NCI-H774 (cell line): ENCODE measurements at places on chromosomes 1 and 21.

- DNase-seq: no peak
Observed at GRCh38 chr1:20076223-20076622, 6.2 kb downstream of the PLA2G5 start.

- DNase-seq: no peak
Observed at GRCh38 chr1:38256072-38256471, 209.5 kb upstream of the POU3F1 start.

GRCh38 chr1:102420034-102420433, 423.3 kb upstream of the OLFM3 start:
- DNase-seq: no peak

DNA sequence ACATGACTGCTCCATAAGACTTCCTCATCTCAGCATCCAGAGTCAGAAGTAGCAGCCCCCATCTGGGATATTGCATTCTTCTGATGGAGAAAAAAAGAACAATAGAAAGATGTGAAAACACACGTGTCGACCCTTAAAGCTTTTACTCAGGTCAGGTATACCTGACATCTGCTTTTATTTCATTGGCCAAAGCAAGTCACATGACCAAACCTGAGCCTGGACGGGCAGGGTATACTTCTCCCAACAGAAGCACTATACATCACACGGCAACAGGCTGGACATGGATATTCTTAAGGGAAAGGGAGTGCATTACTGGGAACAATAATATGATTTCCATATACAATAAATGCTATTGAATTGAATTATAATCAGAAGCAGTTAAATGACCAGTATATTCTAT, 243.3 kb downstream of the LMO4 start:
- DNase-seq: no peak

DNA sequence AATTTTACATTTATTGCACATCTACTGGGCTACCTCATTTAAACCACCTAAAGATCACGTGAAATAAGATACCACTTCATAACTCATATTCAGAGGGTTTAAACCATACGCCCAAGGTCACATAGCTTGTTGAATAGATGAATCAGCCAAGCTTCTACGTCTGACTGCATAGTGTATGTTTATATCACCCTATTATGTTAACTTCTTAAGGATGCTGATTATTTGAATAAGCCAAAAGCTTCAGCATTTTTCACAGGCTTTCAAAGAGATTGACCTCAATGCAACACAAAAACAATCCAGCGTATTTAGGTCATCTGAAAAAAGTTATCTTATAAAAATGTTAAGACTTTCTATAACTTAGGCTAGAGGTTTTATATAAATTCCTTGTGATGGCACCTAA, 373.8 kb downstream of the TGFB2 start:
- no peak for DNase-seq

DNA sequence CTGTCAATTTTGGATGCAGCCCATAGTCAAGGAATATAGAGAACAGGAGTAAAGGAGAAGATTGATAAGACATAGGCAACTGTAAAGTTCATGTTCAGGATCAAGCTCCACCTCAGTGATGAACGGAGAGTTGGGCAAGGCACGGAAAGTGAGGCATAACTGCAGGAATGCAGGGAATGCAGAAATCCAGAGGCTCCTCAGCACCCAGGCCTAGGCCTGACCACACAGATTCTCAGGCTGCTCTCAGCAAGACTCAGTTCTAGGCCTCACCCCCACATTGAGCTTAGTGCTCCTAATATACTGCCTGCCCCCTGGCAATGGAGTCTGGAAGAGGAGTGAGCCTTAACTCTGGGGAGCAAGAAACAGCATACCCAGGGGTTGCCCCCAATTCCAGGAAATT, 36.3 kb upstream of the S1PR1 start:
- no peak for DNase-seq

- no peak for DNase-seq
Observed at GRCh38 chr1:53689736-53690326, 49.1 kb downstream of the GLIS1 start.

GRCh38 chr1:198829356-198829755, 190.5 kb downstream of the PTPRC start:
- no peak for DNase-seq

- DNase-seq: no peak
Observed at GRCh38 chr21:35556536-35556935, 503.8 kb downstream of the SETD4 start.

- DNase-seq: no peak
Observed at GRCh38 chr1:108327534-108328466, 83.9 kb upstream of the NBPF4 start.

DNA sequence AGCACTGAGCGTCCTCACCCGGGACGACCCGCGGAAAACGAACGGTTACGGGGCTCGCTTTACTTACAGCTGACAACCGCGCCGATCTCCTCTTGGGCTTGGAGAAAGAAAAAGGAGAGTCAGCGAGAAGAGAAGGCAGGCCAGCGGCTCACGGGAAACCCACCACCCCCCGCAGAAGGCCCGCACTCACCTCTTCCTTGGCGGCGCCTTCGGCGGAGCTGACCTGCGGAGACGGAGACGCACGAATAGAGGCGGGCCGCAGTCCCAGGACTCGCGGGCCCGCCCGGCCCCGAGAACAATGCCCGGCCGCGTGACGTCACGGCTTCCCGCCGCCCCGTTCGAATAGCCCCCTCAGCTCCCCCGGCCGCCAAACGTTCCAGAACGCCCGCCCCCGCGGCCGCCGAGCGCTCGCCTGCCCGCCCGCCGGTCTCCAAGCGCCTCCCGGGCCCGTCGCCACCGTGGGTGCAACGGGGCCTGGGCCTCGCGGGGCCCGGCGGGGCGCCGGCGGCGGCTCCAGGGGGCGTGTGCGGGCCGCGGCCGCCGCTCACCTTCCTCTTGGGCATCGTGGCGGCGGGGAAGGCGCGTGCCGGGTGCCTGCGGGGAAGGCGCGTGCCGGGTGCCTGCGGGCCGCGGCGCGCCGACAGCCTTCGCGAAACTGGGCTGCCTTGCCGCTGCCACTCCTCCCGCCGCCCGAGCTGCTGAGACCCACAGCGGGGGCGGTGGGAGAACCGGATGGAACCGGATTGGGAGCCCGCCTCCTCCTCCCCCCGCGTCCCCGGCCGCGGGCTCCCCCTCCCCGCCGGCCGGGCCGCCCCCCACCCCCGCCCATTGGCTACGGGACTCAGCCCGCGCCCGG, at the start of gene HMGN1:
HMGN1 (minus strand) TSS at position 734 of the 856 bp plus-strand sequence; CDS start at position 563, 171 bp downstream.
- peak; percentile 96 for DNase-seq

- DNase-seq: no peak
Observed at GRCh38 chr21:40714536-40714935, 132.4 kb downstream of the DSCAM start.

GRCh38 chr1:26045722-26046245, at the start of gene SLC30A2:
TSS of gene SLC30A2 (minus strand) at chr1:26046118. CDS start at chr1:26045896, 222 bp downstream.
- DNase-seq: no peak

GRCh38 chr1:115952547-115952946, 23.8 kb upstream of the SLC22A15 start:
- DNase-seq: no peak

- no peak for DNase-seq
Observed at GRCh38 chr21:41589131-41589530, 81.2 kb upstream of the TMPRSS2 start.

GRCh38 chr1:23651069-23651808, 40.4 kb upstream of the RPL11 start:
- DNase-seq: no peak

- DNase-seq: no peak
Observed at GRCh38 chr1:161482610-161483009, 22.6 kb upstream of the FCGR2A start.

DNA sequence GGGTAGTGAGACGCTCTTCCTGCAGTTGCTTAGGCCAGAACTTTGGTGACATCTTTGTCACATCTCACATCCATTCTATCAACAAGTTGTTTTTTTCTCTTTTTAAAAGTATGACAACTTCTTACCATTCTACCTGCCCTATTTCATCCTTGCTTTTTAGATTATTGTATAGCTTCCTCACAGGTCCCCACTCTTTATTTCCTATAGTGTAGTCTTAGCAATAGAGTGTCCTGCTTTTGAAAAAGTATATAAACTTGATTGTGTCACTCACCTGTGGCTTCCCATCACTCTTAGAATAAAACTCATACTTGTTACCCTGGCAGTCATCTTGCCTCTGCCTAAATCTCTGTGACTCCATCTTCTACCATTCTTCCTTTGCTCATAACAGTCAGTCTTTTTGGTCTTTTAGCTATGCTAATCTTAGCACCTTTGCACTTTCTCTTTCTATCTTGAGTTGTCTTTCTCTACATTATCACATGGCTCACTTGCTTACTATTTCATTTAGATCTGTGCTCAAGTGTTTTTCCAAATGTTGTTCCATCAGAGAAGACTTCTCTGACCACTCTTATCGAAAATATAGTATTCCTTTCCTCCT, 9.5 kb downstream of the CDC73 start:
- DNase-seq: no peak

GRCh38 chr1:154806333-154806732, 63.7 kb downstream of the KCNN3 start:
- no peak for DNase-seq

GRCh38 chr1:37353871-37354270, 120.5 kb upstream of the ZC3H12A start:
- peak; percentile 32 for DNase-seq

GRCh38 chr1:209768354-209768774, 12.5 kb downstream of the TRAF3IP3 start:
- no peak for DNase-seq

GRCh38 chr1:185427264-185427663, 110.2 kb upstream of the IVNS1ABP start:
- DNase-seq: no peak
